ENCODE measurements at places on chromosomes 3 and 15. TPM values are rescaled to one million over a fixed set of nuclear protein-coding genes. Genes with fewer than 3 reads are reported as not detected.

GRCh38 chr15:77518458-77518857 is 97.8 kb downstream of the HMG20A start:
- no peak for DNase-seq

GRCh38 chr3:100114413-100115030 is at the start of gene FILIP1L:
Gene FILIP1L, minus strand, starts transcription at chr3:100114501.
- no peak for DNase-seq

GRCh38 chr3:77232557-77232956 is 192.7 kb downstream of the ROBO2 start:
- no peak for DNase-seq

Gene ALS2CL
- total RNA-seq = 2.4 TPM

Gene TRH
- 6.5 TPM for total RNA-seq

Gene FOXP1
- total RNA-seq = 123 TPM

Gene TMEM212
- total RNA-seq = not detected
